ENCODE measurements at places on chromosomes 1 and 21.

- no peak for DNase-seq
These were observed 580 bp downstream of the RBM34 start for GRCh38 chr1:235160383-235160956.

GRCh38 chr21:30953605-30954004 is 72.2 kb upstream of the KRTAP11-1 start:
- no peak for DNase-seq

- DNase-seq, result no peak
These were observed 41.2 kb downstream of the TDRD5 start for GRCh38 chr1:179632868-179633267.

- DNase-seq, result no peak
These were observed 22.5 kb downstream of the CHD5 start for GRCh38 chr1:6157528-6158174.

DNA sequence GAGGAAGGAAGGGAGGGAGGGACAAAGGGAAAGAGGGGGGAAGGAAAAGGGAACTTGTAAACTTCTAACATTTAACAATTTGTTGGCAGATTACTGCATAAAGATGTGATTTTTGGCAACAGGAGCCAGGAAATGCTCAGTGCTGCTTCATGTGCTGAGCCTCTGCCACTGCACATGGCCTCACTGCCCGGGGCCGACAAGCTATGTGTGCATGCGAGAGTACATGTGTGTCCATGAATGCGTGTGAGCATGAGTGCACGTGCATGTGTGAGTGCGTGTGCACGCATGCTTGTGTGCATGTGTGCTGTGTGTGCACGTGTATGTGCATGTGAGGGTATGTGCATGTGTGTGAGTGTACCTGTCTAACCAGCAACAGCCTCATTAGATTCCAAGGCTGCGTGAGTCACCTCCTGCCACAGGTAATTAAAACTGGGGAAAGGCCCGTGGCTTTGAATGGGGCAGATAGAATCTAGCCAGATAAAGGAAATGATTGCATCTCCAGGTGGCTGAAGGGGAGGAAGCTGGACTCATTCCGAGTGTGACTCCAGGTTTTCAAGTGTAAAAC is 41.4 kb upstream of the TSPEAR start:
- DNase-seq, result no peak

GRCh38 chr1:8851060-8851459 is 27.4 kb downstream of the ENO1 start:
- DNase-seq, result no peak

- DNase-seq, result peak; percentile 13
These were observed 191.8 kb downstream of the TPR start for GRCh38 chr1:186183219-186183618.

DNA sequence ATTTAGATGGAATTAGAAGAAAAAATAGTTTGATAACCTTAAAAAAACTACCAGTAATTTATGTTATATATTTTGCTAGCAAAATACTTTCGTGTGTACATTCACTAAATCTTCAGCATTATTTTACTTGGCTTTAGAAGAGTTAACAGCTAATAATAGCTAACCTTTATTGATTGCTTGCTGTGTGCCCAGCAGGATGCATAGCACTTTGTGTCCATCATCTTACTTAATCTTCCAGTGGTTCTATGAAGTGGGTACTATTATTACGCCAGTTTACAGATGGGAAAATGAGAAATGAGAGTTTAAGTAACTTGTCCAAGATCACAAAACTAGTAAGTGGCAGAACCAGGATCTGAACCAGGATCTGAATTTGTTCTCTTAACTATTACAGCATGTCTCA is 41.7 kb upstream of the GPR25 start:
- no peak for DNase-seq

- DNase-seq, result no peak
These were observed 87.3 kb upstream of the SMYD2 start for GRCh38 chr1:214193691-214194090.

- no peak for DNase-seq
These were observed 65.5 kb downstream of the SYT14 start for GRCh38 chr1:210003501-210003900.

DNA sequence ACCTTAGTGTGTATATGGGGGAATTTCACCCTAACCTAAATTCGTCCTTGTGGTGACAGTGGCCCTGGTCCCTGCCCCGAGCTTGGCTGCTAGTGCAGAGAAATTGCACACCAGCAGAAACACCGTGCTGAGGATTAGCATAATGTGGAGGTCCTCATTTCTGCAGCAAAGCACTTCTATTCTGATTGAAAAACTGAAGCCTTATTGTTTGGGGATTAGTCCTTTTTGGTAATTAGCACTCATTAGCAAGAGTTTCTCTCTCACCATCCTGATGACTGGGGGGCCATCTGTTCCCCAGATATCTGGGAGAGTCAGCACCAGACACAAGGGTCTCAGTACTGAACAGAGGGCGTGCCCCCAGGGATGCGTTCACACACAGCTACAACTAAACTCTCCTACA is 55.2 kb downstream of the AJAP1 start:
- DNase-seq, result no peak

DNA sequence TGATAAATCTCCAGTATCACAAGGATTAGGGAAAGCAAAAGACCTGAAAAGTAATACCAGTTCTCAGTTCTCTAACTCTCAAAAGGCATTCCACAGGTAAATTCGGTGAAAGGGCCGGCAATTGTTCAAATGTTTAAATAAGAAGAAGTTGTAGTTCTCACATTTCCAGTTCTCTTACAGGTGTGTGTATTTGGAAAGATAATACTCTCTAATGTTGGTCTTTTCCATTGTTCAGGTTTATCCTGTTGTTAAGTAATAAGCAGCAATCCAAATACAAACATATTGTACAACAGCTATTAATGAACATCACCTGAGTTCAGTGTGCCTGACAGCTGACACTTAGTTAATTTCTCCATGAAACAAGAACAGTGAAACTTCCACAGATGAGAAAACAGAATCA is 13.2 kb upstream of the PRKAB2 start:
- no peak for DNase-seq

DNA sequence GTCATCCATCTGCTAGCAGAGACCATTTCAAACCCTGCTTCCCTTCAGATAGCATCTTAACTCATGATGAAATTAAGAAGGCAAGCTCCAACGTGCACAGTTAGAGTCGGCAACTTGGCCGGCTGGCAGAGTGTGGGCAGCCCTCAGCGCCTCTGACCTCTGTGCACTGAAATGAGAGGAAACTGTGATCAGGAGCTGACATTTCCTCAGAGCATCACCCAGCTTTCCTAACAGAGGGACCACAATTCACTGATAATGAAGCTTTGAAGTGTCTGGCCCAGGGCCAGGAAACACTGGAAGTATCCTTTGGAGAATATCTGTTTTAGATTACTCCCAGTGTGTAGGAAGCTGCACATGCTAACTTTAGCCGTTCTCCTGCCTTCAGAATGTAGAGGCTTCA is 145.0 kb upstream of the ZC3H11B start:
- DNase-seq, result no peak

DNA sequence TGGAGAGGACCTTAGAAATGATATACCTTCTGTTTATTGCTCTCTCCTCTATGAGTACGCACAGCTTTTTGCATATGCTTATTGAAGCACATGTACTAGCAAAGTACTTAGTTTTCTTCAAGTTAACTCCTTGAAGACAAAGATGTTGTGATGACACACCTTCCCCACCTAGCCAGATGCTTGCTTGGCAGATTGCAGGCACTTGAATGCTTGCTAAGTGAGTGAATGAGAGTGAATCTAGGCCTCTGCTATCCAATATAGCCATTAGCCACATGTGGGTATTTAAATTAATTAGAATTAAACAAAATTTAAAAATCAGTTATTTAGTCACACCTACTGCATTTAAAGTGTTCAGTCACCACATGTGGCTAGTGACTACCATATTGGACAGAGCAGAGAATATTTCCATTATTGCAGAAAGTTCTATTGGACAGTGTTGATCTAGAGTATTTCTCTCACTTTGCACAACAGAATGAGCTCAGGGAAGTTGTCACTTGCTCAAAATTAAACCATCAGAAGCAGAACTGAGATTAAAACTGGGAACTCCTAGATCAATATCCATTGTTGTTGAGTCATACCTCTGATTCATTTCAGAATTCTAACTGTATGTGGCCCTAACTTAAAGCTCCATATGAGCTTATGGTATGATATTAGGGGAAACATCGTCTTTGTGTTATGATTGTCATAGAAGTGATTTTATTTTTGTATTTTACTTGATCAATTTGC is 8.6 kb upstream of the EEIG2 start:
- no peak for DNase-seq

- no peak for DNase-seq
These were observed 4.4 kb upstream of the FASLG start for GRCh38 chr1:172654535-172654934.
